Fibroblast of skin of abdomen (primary cell): ENCODE measurements at places on chromosomes 1 and 21.

GRCh38 chr21:43927591-43928221 lies 62.7 kb downstream of the AGPAT3 start:
- no peak for DNase-seq

DNA sequence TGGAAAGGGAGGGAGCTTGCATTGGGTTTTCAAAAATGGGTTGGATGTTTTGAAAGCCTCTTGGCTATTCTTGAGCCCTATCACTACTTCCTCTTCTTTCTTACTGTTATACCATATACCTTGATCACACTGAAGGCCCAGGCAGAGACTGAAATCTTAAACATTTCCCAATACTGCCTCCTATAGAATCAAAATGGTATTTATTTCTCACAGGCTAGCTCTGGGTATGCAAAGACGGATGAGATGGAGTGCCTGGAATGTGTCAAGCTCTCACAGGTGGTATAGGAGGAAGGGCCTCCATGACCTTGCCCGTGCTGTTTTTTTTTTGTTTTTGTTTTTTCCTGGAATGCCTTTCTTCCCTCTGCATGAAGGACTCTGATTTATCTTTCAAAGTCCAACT lies 268.4 kb upstream of the USP24 start:
- DNase-seq = no peak

- peak; percentile 97 for DNase-seq
Observed at GRCh38 chr1:20405893-20406604, 80.0 kb downstream of the CAMK2N1 start.

DNA sequence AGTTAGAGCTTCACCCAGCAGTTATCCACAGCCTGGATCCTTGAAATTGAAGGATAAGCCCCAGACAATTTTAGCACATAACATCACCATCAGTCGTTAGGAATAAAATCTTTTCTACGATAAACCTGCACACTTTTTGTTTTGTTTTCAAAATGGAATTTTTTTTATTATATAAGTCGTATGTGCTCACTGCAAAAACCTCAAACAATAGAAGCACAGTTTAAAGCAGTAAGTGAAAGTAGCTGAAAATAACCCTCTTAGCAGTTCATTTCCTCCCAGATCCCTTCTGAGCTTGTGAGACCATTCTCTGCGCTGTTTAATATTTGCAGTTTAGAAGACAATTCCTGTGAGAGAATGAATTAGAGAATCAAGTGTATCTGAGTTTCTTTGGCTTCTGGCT lies 38.3 kb downstream of the ELK4 start:
- no peak for DNase-seq
